Progenitor cell of endocrine pancreas (in vitro differentiated cells): ENCODE measurements at places on chromosomes 6 and 20. TPM values are rescaled to one million over a fixed set of nuclear protein-coding genes. Genes with fewer than 3 reads are reported as not detected.

SALL4 gene
- 156 and 178 TPM in 2 replicates for total RNA-seq

EFCAB8 gene
- total RNA-seq, result 0.29 and 0.91 TPM in 2 replicates

DNA sequence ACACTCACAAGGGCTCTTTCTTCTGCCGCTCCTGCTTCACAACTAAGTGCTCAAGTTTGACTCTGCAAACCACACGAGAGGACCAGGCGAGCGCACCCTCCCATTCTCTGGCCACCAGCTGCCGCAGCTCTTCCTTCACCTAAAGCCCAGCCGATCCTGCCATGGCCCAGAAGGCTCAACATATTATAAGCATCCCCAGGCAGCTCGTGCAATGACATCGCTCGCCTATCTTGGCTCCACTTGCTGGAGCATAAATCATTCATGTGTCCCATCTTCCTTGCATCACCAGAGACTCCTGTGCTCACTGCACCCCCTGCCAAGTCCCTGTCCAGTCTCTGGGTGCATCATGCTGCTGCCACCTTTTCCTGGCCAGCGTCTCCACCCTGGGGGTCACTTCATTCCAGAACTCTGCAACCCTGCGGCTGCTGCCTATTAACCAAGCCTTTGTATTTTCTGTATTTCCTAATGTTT, 59.0 kb downstream of the PSMG4 start:
- no peaks in the 10 kb centered on the region for H3K4me1 ChIP-seq
- no peak overlapping the region for H3K4me3 ChIP-seq
- no peak for DNase-seq
- H3K27ac ChIP-seq, result no peak overlapping the region

- DNase-seq, result no peak
- no peak overlapping the region for H3K27ac ChIP-seq
- H3K27me3 ChIP-seq, result no peaks in the 10 kb centered on the region
Measured at GRCh38 chr6:9646342-9647070, 768.4 kb downstream of the TFAP2A start.

CFAP206 gene
- total RNA-seq, result 1.2 and 1.5 TPM in 2 replicates

DNA sequence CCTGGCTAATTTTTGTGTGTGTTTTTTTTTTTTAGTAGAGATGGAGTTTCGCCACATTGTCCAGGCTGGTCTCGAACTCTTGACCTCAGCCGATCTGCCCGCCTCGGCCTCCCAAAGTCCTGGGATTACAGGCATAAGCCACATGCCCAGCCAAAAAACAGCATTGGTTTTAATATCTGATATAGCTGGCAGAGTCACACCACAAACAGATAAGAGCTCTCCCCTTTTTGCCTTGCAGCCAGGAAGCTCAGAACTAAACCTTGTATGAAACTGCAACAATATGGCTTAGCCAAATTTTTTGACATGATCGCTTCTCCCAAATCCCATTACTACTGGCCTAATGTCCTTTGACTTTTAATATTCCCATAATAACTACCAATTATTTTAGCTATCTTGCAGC, 4.9 kb downstream of the ACOT8 start:
- no peaks in the 10 kb centered on the region for H3K27me3 ChIP-seq
- H3K4me1 ChIP-seq, result peaks cover 12% of the 10 kb centered on the region
- H3K4me3 ChIP-seq, result no peak overlapping the region
- DNase-seq, result no peak

- no peak for DNase-seq
- peaks cover 32% of the 10 kb centered on the region for H3K36me3 ChIP-seq
- H3K4me1 ChIP-seq, result peaks cover 18% of the 10 kb centered on the region
- H3K27ac ChIP-seq, result peak overlapping the region; percentile 54
- no peak overlapping the region for H3K4me3 ChIP-seq
Measured at GRCh38 chr20:37299718-37300528, 10.5 kb downstream of the MANBAL start.

CTCFL gene
- total RNA-seq, result not detected in 2 replicates

- H3K36me3 ChIP-seq, result peaks cover 14% of the 10 kb centered on the region
- peaks cover 19% of the 10 kb centered on the region for H3K4me1 ChIP-seq
- DNase-seq, result no peak
- no peak overlapping the region for H3K4me3 ChIP-seq
Measured at GRCh38 chr6:30888816-30889495, 4.6 kb downstream of the DDR1 start.

- H3K27ac ChIP-seq, result peak overlapping the region; percentile 81
- H3K4me1 ChIP-seq, result peaks cover 13% of the 10 kb centered on the region
- DNase-seq, result no peak
- no peaks in the 10 kb centered on the region for H3K36me3 ChIP-seq
- H3K27me3 ChIP-seq, result peaks cover 10% of the 10 kb centered on the region
Measured at GRCh38 chr6:165774903-165775601, 112.0 kb upstream of the PDE10A start.

DNA sequence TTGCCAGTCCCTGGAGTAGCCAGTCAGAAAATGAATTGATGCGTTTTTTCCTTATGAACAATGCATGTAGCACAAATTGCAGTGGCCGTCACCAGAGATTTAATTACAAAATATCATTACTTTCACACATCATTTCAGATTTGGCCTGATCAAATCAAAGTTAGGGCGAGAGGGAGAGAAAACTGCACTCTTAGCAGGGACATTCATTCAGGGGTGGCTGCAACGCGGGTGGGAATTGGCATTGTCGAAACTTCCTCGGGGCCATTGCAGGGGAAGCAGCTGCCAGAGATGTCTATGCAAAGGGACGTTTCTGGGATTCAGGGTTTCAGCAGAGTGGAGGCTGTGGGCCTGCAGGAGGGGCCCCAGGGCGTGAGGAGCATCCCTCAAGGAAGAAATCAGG, 76.5 kb upstream of the TOP1 start:
- no peak overlapping the region for H3K4me3 ChIP-seq
- H3K4me1 ChIP-seq, result peaks cover 4% of the 10 kb centered on the region
- no peak overlapping the region for H3K27ac ChIP-seq
- DNase-seq, result no peak
- H3K27me3 ChIP-seq, result peaks cover 38% of the 10 kb centered on the region

DNA sequence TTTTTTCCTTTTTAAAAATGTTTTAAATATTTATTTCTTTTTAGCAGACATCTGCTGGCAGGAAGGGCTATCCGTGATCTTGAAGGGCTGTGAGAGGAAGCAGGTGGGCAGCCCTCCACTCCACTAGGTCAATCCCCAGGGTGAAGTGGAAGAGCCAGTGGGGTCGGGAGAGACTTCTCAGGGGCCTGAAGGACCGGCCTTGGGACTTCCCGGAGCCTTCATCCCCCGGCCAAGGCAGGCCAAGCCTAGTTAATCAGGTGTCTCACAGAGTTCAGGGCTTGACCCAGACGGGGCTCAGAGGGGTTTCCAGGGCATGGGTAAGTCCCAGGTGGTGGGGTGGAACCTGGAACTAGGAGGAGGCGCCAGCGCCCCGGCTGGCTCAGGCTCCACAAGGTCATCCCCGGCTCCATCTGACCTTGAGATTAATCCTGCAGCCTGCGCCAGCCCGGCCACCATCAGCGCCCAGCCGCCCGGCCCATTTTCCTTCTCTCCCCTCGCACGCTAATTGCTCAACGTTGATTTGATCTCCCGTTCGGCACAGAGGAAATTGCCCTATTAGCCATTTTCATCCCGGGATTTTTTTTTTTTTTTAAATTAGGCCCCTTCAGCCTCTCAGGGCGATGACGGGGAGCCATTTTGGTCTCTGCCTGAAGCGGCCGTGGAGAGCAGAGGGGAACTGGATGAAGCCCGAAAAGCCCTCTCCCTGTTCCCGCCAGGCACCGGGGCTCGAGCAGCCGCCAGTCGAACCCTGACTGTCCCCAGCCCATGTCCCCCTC, 44.4 kb downstream of the MDFI start:
- no peak overlapping the region for H3K4me3 ChIP-seq
- H3K27ac ChIP-seq, result no peak overlapping the region
- peaks cover 13% of the 10 kb centered on the region for H3K27me3 ChIP-seq
- peaks cover 2% of the 10 kb centered on the region for H3K4me1 ChIP-seq
- DNase-seq, result no peak

DNA sequence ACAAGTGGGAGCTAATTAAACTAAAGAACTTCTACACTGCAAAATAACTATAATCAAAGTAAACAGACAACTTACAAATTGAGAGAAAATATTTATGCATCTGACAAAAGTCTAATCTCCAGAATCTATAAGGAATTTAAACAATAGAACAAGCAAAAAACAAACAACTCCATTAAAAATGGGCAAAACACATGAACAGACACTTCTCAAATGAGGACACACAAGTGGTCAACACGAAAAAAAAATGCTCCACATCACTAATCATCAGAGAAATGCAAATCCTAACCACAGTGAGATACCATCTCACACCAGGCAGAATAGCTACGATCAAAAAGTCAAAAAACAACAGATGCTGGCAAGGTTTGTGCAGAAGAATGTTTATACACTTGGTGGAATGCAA, 36.2 kb downstream of the STMND1 start:
- peaks cover 1% of the 10 kb centered on the region for H3K36me3 ChIP-seq
- no peaks in the 10 kb centered on the region for H3K27me3 ChIP-seq
- no peak for DNase-seq
- H3K4me1 ChIP-seq, result no peaks in the 10 kb centered on the region
- no peak overlapping the region for H3K4me3 ChIP-seq
- H3K27ac ChIP-seq, result no peak overlapping the region

DNA sequence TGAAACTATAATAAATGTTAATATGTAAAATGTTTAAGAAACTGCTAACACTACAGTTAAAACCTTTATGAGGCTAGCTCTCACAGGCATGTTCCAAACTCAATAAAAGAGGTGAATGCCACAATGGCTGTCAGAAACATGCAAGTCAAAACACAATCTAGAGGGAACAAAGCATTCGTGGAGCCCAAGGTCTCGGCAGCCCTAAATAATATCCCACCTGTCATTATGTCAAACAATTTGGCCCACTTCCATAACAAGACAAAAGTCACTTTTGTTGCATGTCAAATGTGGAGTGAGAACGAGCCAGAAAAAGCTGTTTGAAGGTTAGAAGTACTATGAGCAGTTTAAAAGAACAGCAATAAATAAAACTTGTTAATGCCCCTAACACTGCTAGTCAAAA, 181.9 kb downstream of the GMDS start:
- no peaks in the 10 kb centered on the region for H3K36me3 ChIP-seq
- no peak for DNase-seq
- no peak overlapping the region for H3K4me3 ChIP-seq
- H3K4me1 ChIP-seq, result no peaks in the 10 kb centered on the region

GRCh38 chr20:1478566-1478965, 11.9 kb upstream of the NSFL1C start:
- H3K27ac ChIP-seq, result no peak overlapping the region
- no peak overlapping the region for H3K4me3 ChIP-seq
- no peaks in the 10 kb centered on the region for H3K36me3 ChIP-seq

SERAC1 gene
- total RNA-seq, result 20.0 TPM in 2 replicates

DNA sequence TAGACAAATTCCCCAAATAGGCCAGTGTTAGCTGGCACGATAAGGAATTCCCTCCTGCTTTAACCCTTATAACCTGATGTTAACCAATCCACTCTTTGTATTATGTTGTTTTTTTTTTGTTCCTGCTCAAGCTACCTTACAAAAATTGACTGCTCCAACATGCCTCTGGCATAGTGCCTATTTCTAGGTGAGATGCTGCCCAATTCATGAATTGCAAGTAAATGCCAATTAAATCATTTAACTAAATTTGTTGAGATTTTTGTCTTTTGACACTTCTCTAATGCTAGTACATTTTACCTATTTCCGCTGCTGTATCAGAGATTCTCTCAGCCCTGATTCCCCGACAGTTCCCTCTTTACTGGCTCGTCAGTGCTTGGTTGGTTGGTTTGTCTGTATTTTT, 66.5 kb downstream of the HECA start:
- H3K4me3 ChIP-seq, result no peak overlapping the region
- no peak overlapping the region for H3K27ac ChIP-seq
- H3K27me3 ChIP-seq, result no peaks in the 10 kb centered on the region
- no peak for DNase-seq

- H3K4me3 ChIP-seq, result no peak overlapping the region
- peak; percentile 79 for DNase-seq
- H3K36me3 ChIP-seq, result no peaks in the 10 kb centered on the region
- no peak overlapping the region for H3K27ac ChIP-seq
- peaks cover 66% of the 10 kb centered on the region for H3K27me3 ChIP-seq
- H3K4me1 ChIP-seq, result no peaks in the 10 kb centered on the region
Measured at GRCh38 chr20:46040902-46041535, 12.0 kb downstream of the SLC12A5 start.

DNA sequence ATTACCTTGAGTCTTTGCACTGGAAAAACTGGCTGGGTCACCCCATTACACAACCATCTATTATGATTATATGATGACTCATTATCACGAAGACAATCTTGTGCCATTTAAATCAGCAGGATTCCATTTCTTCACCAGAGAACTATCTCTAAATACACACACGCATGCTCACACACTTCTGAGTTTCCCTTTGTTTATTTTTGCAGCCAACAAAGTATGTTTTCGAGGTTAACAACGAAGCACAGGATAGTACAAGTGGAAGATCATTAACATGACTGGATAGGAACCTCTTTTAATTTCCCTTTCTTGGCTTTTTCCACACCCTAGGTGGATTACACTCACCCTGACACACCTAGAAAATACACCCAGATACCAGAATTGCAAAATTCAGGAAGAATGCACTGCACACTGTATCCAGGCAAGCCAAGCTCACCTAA, 18.9 kb downstream of the PERP start:
- DNase-seq, result no peak
- no peak overlapping the region for H3K4me3 ChIP-seq
- no peaks in the 10 kb centered on the region for H3K27me3 ChIP-seq
- H3K4me1 ChIP-seq, result peaks cover 44% of the 10 kb centered on the region
- peak overlapping the region; percentile 73 for H3K27ac ChIP-seq

GRM1 gene
- total RNA-seq, result 0.40 and 0.41 TPM in 2 replicates

GRCh38 chr20:48763216-48763914, 64.4 kb downstream of the PREX1 start:
- H3K27me3 ChIP-seq, result no peaks in the 10 kb centered on the region
- no peak overlapping the region for H3K27ac ChIP-seq
- no peak overlapping the region for H3K4me3 ChIP-seq
- no peak for DNase-seq

- DNase-seq, result no peak
- H3K36me3 ChIP-seq, result no peaks in the 10 kb centered on the region
- H3K27me3 ChIP-seq, result peaks cover 38% of the 10 kb centered on the region
- no peak overlapping the region for H3K27ac ChIP-seq
- H3K4me1 ChIP-seq, result no peaks in the 10 kb centered on the region
- H3K4me3 ChIP-seq, result no peak overlapping the region
Measured at GRCh38 chr6:161393839-161394364, 120.0 kb upstream of the AGPAT4 start.

- no peak overlapping the region for H3K4me3 ChIP-seq
- H3K27me3 ChIP-seq, result no peaks in the 10 kb centered on the region
- peaks cover 9% of the 10 kb centered on the region for H3K4me1 ChIP-seq
- H3K36me3 ChIP-seq, result no peaks in the 10 kb centered on the region
Measured at GRCh38 chr6:25242567-25242966, 36.6 kb upstream of the CARMIL1 start.

DNA sequence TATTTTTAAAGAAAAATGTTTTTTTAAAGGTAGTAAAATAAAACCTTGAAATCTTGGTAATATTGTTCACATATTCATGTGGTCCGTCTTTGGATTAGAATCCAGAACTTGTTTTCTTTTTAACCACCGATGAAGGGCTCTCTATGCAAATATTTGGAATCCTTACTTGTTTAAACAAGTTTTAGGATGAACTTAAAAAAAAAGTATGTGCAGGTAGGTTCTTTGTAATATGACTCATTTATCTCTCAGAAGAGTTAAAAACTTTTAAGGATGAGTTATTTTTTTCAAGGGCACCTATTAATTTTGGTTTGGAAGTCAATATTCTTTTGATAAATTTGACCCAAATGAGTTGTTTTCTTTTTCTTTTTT, 8.9 kb downstream of the DSP start:
- peaks cover 59% of the 10 kb centered on the region for H3K4me1 ChIP-seq
- H3K36me3 ChIP-seq, result peaks cover 17% of the 10 kb centered on the region
- H3K27ac ChIP-seq, result no peak overlapping the region
- no peaks in the 10 kb centered on the region for H3K27me3 ChIP-seq
- DNase-seq, result no peak
- H3K4me3 ChIP-seq, result no peak overlapping the region
